ENCODE measurements at places on chromosomes 6 and 20.

GRCh38 chr20:59754551-59754950, 150.2 kb downstream of the PHACTR3 start:
- DNase-seq = no peak

- DNase-seq = no peak
Measured at GRCh38 chr6:53915026-53915691, 120.4 kb downstream of the LRRC1 start.

GRCh38 chr6:2127484-2127911, 117.9 kb downstream of the GMDS start:
- peak; percentile 15 for DNase-seq

DNA sequence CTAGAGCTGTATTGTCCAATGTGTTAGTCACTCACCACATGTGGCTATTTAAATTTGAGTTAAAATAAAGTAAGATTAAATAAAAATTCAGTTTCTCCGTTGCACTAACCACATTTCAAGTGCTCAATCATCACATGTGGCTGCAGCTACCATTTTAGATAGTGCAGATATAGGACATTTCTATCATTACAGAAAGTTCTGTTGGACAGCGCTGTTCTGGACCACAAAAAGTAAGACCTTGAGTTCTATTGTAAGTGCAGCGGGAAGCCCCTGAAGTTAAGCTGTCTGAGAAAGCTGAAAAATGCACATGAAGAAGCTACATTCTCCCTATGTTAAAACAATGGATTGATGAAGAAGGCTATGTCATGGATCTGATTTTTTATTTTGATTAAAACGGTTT, 1.1 kb downstream of the ORC3 start:
- no peak for DNase-seq

DNA sequence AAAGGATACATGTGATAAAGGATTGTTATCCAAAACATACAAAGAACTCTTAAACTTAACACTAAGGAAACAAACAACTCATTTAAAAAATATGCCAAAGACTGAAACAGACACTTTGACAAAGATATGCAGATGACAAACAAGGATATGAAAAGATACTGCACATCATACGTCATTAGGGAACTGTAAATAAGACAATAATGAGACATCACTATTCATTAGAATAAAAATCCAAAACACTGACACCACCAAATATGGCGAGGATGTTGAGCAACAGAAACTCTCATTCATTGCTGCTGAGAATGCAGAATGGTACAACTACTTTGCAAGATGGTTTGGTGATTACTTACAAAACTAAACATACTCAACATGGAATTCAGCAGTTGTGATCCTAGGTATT, 156.5 kb upstream of the FOXA2 start:
- DNase-seq = no peak

DNA sequence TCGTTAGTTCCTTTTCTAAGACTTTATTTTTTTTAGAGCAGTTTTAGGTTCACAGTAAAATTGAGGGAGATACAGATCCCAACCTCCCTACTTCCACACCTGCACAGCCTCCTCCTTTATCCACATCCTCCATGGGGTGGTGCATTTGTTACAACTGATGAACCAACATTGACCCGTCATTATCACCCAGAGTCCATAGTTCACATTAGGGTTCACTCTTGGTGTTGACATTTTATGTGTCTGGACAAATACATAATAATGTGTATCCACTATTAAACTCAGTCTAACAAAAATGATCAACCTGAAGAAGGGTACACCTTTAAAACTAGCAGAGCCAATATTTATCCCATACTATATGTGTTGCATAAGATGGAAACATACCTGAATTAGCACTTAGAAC, 130.4 kb upstream of the CCDC28A start:
- DNase-seq = no peak

GRCh38 chr6:21752054-21752811, 158.7 kb downstream of the SOX4 start:
- no peak for DNase-seq

GRCh38 chr6:48750861-48751260, 639.9 kb upstream of the PTCHD4 start:
- no peak for DNase-seq

DNA sequence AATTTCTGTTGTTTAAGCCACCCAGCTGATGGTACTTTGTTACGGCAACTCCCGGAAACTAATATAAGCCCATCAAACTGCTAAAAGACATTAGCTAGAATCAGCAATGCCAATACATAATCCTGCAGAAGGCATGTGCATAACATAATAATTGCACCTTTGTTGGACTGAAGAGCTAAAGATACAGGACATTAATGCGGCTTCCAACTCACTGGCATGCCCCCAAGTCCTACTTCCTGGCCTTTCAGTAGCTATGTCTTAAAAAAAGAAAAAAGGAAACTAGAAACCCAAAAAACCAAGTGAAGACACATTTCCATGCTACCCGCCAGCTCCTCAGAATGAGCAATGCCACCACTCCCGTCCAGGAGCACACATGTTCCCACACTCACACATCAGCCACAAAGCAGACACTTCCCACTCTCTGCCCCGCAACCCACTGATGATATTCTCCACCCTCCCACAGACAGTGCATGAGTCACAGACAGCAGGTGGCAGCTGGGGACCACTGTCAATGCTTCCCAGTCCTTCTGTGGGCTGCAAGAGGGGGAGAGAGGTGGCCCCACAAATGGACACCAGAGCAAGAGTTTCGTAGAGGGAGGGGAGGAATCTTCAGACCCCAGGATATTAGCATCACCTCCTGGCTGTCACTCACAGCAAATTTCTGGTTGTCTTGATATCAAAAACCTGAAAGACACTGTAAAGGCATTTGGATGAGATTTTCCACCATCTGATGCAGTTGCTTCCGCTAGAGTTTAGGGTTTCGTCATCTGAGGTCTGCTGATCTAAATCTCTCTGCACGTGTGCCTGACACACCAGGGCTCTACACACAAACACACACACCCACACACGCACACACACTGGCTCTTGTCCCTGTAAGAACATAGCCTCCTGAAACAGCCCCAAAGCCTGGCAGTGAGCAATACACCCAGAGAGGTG, 32.8 kb downstream of the GFOD1 start:
- DNase-seq = peak; percentile 80

DNA sequence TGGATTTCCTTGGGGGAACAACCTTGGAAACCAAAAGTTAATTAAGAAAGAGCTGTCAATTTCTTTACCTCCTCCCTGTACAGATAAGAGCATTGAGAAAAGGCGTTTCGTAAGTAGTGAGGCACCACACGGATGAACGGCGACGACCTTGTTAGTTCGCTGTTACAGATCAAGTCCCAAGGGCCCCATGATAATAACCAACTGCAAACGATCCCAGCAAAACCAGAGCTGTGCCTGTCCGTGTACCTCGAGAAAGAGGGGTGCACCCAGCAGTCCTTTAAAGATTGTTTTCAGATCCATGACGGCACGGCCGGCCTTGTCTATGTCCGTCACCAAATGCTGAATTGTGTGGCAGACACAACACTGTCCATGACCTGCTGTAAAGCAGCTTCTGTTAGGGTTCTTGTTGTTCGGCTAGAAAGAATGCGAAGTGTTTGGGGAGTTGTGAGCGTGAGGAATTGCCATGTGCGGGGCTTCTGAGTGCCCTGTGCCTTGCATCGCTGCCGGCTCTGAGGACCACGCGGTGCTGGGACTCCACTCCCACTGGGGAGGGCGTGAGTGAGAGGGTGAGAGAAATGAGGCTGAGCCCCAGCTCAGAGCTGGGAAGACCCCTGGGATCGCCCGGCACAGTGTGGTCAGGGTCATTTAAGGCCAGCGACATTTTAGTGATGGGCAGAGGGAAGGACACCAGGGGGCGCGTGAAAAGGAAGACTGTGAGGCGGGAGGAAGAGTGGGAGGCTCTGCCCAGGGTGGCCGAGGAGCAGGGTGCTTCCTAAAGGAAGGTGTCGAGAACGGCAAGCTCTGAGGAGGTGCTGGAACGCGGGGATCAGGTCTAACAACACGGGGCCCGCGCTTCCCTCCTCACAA, 136.8 kb upstream of the RPS6KA2 start:
- no peak for DNase-seq

DNA sequence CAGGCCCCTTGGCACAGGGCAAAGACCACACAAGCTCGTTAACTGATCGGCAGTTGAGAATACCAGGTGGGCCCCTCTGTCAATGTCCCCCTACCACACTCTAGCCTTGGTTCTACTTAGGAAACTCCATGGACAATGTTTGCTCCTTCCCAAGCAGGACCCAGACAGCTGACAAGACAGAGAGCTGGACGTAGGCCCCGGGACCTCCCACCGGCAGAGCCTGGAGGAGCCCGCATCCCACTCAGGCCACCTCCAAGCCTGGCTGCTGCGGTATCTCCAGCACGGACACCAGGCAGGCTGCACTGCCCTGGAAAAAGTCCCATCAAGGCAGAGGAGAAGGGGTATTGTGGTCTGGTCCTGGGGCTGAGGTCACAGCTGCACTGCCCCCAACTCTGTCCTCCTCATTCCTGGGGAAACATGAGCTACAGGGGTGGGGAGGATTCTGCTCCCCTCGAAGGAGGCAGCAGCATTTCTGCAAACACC, 6.2 kb upstream of the GRM4 start:
- DNase-seq = no peak

DNA sequence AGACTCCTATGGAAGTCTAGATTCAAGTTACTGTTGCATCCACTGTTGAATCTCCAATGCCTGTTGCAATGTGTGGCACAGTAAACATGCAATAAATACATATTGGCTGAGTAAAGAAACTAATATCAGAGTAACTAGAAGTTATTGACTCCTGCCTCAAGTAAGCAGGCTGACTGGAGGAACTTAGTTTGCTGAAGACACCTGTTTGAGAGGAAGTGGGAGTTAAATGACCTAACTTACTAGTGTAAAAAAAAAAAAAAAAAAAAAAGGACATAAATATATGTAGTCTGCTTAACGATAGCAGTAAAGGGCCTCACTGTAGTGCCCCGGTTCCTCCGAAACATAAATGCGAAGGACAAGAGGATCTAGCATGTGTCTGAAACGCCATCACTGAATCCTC, 249.8 kb upstream of the PRDM1 start:
- DNase-seq = no peak

DNA sequence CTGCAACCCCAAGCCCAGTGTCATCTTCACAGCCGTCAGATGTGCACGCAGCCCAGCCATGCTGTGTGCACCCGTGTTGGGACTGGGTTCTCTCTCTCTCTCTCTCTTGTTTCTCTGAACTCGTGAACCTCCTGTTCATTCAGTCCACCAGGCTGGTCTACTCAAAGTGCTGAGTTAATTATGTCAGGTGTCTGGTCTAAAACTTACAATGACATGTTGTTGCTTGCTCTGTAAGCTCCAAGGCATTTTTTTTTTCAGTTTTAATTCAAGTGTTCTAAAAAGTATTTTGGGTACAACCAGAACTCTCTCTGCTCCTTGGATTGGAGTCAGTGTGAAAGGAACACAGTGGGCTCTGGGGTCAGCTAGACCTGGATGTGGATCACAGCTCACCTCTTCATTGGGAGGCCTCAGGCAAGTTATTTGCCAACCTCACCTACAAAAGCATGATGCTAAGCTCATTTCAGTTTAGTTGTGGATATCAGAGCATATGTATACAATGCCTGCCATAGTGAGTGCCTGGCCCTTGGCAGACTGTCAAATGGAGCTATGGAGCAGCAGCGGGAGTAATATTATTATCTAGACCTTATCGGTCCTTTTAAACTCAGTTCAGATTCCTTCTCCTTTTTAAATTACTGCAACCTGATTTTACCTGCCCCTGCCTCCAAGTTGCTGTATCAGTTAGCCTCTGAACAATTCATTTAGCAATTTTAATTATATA, 59.5 kb downstream of the PLEKHG1 start:
- DNase-seq = no peak

DNA sequence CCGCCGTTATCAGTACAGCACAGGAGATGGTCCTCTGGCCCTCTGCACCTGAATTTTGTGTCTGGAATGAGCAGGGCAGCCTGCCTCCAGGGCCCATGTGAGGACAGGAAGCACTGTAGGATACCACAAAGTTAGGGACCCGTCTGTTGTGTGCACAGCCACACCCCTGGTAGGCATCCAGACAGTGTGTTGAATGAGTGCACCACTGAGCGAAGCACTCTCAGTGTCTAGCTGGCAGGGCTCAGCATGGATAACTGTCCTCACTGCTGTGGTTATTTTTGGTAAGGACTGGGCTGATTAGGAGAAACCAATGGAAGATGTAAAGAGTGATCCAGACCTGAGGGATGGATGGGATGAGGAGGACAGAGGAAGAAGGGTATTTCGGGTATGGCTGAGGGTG, 178.7 kb downstream of the CLIC5 start:
- no peak for DNase-seq

DNA sequence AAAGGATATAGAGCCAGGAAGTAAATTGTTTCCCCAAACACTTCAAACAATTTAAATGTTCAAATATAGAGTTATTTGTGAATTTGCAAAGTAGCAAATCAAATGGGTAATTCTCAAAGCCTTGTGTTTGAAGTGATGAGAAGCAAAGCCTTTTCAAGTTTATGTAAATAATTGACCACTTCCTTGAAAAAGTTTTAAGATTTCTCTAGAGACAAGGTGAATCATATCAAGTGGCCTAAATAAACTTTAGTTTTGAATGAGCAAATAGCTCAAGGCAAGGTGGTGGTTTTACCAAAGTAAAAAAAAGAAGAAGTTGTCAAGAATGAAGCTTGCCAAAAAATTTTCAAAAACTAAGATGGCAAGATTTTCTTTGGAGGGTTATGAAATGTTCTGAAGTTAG, 42.6 kb upstream of the IFNGR1 start:
- DNase-seq = no peak

DNA sequence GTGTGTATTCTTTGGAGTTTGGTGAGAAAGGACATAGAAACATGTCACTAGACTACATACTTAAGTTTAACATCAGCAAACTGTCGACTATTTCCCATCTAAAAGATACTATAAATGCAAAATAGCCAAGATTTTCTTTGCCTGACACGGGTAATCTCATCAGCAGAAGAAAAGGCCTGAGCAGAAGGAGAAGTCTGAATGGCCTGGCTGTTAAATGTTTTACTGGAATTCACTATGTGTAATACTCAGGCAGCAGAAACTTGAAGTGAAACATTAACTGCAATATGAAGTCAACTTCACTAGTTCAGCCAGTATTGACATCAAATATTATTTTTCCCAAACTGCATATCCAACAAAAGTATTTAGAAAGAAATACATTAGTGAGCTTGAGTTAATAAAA, 6.4 kb upstream of the DSE start:
- no peak for DNase-seq

GRCh38 chr6:5079692-5080091, 5.4 kb upstream of the PPP1R3G start:
- DNase-seq = no peak

- peak; percentile 61 for DNase-seq
Measured at GRCh38 chr6:20404641-20405032, 3.0 kb downstream of the E2F3 start.

GRCh38 chr6:154749341-154749740, 16.1 kb downstream of the SCAF8 start:
- no peak for DNase-seq

- DNase-seq = no peak
Measured at GRCh38 chr6:156279261-156279969, 497.8 kb upstream of the ARID1B start.

All from stimulated activated CD4-positive, alpha-beta T cell treated with anti-CD3 and anti-CD28 coated beads, TNF-alpha, amount 100 ng/mL, for 4 hours (primary cell).